ENCODE measurements at places on chromosomes 3 and 15.

- no peak for DNase-seq
Measured at GRCh38 chr3:25719321-25719720, 54.6 kb upstream of the TOP2B start.

DNA sequence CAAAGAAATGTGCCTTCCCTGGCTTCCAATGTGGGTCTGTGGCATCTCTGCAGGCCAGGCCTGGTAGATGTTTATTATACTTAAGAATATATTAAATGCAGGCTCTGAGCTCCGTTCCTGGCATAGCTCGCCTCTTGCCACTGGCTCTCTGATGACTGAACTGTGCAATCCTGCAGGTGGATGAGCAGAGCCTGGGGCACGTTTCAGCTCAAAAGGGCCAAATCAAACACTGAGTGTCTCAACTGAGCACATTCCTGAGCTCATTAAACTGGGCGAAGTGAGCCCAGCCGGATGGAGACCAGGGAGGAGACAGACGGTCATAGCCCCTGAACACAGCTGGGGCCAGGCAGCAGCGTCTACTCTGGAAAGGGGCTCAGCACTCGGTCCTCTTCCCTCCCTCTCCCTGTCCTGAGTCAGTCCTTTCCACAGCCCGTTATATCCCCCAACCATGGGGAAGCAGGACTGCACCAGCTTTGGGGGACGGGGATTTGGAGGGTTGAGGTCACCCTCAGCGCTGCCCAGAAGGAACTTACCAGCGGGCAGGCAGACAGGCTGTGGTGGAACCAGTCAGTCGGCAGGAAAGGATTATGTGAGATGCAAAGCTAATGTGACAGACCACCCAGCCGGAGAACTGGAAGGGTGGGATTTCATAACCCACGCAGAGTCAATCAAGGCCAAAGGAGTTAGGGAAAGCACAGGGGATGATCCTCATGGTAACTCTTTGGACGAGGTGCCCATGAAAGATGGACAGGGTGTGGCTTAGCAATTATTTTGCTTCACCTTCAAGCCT lies 77.4 kb upstream of the ANKRD34C start:
- no peak for DNase-seq

GRCh38 chr3:12751571-12751970 lies 7.5 kb downstream of the TMEM40 start:
- no peak for DNase-seq

DNA sequence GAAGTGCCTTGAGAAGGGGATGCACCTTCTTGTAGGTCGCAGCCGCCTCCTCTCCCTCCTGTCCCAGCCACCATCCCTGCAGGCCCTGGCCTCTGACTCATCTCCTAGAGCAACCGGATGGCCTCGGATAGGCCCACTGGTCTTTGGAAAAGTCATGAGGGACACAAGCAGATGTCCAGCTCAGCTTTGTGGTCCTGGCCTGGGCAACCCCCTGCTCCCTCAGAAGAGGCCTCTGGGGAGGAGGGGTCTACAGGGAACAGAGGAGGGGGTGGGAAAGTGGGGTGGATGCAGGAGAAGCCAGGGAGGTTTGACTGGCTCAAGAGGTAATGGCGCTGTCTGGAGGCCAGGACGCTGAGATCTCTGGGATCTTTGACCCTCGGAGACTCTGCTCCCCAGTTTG lies 259.2 kb upstream of the TLE3 start:
- DNase-seq = no peak

- DNase-seq = no peak
Measured at GRCh38 chr3:83002869-83003445, 1241.5 kb upstream of the GBE1 start.

DNA sequence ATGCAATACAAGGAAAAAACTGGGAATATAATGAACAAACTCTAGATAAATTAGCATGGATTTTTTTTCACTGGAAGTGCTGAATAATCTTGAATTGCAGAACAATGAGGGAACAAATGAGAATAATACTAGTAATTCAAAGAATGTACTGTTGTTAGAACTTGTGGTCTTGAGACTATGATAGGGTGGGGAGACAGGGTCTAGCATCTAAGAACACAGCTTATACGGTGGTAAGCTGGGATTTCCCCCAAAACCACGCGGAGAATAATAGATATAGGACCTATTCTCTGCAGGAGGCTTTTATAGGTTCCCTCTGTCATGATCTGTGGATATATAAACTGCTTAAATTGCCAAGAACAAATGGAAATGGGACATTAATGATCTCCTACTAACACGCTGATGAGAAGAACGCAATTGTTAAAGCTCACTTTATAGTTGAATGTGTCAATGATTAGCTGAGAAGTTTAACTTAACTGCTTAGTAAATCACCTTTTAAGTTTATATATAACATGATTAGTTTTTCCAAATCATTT lies 692.3 kb downstream of the ZPLD1 start:
- DNase-seq = no peak
